Effector memory CD4-positive, alpha-beta T cell (primary cell): ENCODE measurements at places on chromosomes 5 and 9.

DNA sequence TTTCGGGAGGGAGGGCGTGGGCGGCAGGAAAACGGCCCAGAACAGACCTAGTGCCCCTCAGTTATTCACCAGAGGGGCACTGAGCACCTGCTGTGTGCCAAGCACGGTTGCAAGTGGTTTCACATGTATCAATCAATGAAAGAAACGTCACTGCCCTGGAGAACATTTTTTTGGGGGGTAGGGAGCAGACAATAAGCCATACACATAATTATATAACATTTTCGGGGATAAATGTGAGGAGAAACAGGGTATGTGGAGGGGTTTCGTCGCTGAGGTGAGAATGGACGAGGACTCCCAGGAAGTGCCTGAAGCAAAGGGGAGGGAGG lies 444 bp upstream of the ZNF354A start:
- DNase-seq = peak; percentile 1

DNA sequence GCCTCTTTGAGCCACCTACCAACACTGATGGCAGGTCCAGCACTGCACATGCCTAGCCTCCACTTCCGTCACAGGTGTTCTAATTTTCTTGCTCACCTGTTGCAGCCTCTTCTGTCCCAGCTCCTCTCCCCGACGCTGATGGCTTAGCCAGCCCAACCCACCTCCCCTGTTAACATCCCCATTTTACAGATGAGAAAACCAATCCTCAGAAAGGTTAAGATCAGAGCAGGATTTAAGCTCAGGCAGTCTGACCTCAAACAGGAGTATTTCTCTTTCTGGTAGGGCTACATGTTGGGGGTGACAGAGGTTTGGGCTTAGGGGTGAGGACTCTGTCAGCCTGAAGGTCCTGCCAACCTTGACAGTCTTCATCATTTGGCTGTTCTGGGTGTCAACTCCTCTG lies 74.5 kb upstream of the PITX1 start:
- DNase-seq = no peak

GRCh38 chr5:131396015-131396414 lies 132.2 kb downstream of the CDC42SE2 start:
- DNase-seq = no peak

- DNase-seq = no peak
Observed at GRCh38 chr9:123608104-123608503, 252.1 kb downstream of the CRB2 start.

DNA sequence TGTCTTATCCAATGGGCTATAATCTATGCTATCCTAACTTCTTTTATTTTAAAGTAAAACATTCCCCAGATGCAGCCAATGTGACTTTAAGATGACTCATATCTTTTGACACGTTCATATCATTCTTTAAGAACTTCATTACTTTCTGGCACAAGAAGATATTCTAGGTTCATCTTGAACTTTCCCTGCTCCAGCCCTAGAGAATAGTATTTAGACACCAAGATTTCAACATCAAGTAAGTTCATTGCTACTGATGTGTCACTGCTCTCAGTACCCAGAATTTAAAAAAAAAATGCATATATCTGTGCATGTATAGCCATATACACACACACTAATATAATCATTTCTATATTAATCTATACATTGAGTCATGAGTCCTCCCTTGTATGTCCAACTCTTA lies 175.2 kb downstream of the SAXO1 start:
- DNase-seq = no peak
